Left ventricle myocardium inferior (tissue), 1 donor: ENCODE measurements at places on chromosomes 5 and 9. TPM values are rescaled to one million over a fixed set of nuclear protein-coding genes. Genes with fewer than 3 reads are reported as not detected.

PCDHGA12 gene
- total RNA-seq = 4.8 TPM

ADRA1B gene
- 2.5 TPM for total RNA-seq

PAIP2 gene
- total RNA-seq = 148 TPM

PAPPA gene
- total RNA-seq = 0.69 TPM

ADAMTS6 gene
- 1.5 TPM for total RNA-seq

EDIL3 gene
- total RNA-seq = 3.5 TPM

ENHO gene
- total RNA-seq = not detected

UBE2QL1 gene
- total RNA-seq = 25.5 TPM

PCDHGB2 gene
- total RNA-seq = 8.8 TPM

RAPGEF6 gene
- total RNA-seq = 9.6 TPM

CD72 gene
- total RNA-seq = 0.63 TPM

INSL6 gene
- not detected for total RNA-seq

PTPDC1 gene
- 7.9 TPM for total RNA-seq

NEURL1B gene
- 24.0 TPM for total RNA-seq

RNF183 gene
- total RNA-seq = not detected

CCDC171 gene
- total RNA-seq = 1.8 TPM

NR2F1-AS1 gene
- total RNA-seq = 0.60 TPM

NPR3 gene
- 81.0 TPM for total RNA-seq

SHOC1 gene
- total RNA-seq = not detected

ACOT12 gene
- not detected for total RNA-seq

MIER3 gene
- 13.4 TPM for total RNA-seq

CRB2 gene
- total RNA-seq = not detected

ADAM19 gene
- 17.7 TPM for total RNA-seq

EMB gene
- total RNA-seq = 16.6 TPM

DNM1 gene
- 4.9 TPM for total RNA-seq

SLC36A2 gene
- 0.16 TPM for total RNA-seq

CFAP90 gene
- not detected for total RNA-seq

ENTREP1 gene
- 22.1 TPM for total RNA-seq

DMRT2 gene
- not detected for total RNA-seq

ZNF483 gene
- 5.8 TPM for total RNA-seq

FAM153A gene
- 0.63 TPM for total RNA-seq

POU5F2 gene
- 0.16 TPM for total RNA-seq

SPATA6L gene
- total RNA-seq = 0.96 TPM

SLC12A2 gene
- 11.5 TPM for total RNA-seq

ATP10B gene
- not detected for total RNA-seq

WDR38 gene
- total RNA-seq = not detected

TLX3 gene
- not detected for total RNA-seq

GFI1B gene
- 0.27 TPM for total RNA-seq

PCDHAC2 gene
- 0.36 TPM for total RNA-seq
